ENCODE measurements at places on chromosomes 2 and 18. TPM values are rescaled to one million over a fixed set of nuclear protein-coding genes. Genes with fewer than 3 reads are reported as not detected.

The STARD6 gene
- not detected for total RNA-seq

The AQP12A gene
- total RNA-seq = not detected

- DNase-seq = no peak
Observed at GRCh38 chr2:134718023-134718816, 580 bp downstream of the TMEM163 start.

- DNase-seq = no peak
Observed at GRCh38 chr18:26867471-26867870, 2.0 kb upstream of the AQP4 start.

DNA sequence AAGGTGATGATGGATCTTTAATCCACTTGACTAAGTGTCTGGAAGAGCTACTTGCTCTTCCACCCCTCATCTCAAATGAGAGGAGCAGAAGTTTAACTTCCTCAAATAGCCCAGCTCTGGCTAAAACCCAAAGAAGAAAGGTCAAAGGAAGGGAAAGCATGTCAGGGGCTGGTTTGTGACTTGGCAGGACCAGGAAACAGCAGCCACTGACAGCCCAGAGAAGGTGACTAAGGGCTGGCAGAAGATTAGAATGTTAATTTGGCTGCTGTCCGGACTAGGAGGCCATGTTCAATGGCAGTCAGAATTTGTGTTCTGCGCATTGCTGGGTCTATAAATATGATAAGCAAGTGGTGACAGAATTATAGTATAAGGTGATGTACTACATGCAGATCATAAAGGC lies 386.2 kb downstream of the SETBP1 start:
- no peak for DNase-seq

- no peak for DNase-seq
Observed at GRCh38 chr2:85777441-85777861, 23.7 kb downstream of the ATOH8 start.
